GM12865 (cell line): ENCODE measurements at places on chromosomes 1 and 21.

GRCh38 chr1:33061834-33062233 lies 19.1 kb upstream of the AZIN2 start:
- DNase-seq = no peak

DNA sequence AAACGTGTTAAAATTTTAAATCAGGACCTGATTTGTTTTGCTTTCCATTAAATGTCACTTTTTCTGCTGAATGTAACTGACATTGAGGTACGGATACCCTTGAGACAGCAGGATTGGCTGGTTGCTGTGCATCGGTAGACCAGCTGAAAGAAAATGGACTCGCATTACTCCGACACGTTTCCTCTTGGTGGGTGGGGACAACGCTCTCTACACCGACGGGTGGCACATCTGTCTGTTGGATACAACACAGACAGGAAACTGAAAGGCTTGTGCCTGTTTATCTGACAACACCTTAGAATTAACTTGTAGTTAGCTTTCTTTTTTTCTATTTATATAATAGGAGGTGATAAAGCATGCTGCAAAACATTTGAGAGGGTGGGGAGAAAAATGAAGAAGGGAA lies 19.4 kb downstream of the PRPF38A start:
- DNase-seq = no peak

GRCh38 chr1:6352138-6352563 lies 41.4 kb downstream of the ACOT7 start:
- no peak for DNase-seq

DNA sequence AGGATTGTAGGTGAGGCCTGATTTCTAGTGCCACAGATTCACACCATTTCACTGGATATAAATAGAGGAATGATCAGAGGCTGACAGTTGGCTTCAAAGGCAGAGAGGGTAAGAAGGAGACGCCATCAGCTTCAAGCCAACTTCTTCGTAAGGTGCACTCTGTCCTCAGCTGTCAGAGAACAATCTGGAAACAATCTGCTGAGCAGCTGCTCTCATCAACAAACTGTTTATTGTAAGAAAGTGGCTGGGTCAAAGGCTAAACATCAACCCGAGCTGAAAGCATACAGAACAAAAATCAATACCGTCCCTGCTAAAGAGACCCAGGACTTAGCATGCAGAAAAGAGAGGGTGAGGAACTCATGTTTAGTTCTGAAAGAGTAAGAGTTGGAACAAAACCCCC lies 48.2 kb downstream of the HLCS start:
- DNase-seq = no peak

GRCh38 chr1:31717341-31717740 lies 13.5 kb upstream of the COL16A1 start:
- no peak for DNase-seq

- DNase-seq = no peak
These were observed 32.0 kb downstream of the DUSP10 start for GRCh38 chr1:221709854-221710253.

- DNase-seq = no peak
These were observed 37.1 kb downstream of the PLA2G4A start for GRCh38 chr1:186865857-186866256.

GRCh38 chr1:227883073-227883520 lies 64.6 kb downstream of the WNT9A start:
- DNase-seq = no peak

DNA sequence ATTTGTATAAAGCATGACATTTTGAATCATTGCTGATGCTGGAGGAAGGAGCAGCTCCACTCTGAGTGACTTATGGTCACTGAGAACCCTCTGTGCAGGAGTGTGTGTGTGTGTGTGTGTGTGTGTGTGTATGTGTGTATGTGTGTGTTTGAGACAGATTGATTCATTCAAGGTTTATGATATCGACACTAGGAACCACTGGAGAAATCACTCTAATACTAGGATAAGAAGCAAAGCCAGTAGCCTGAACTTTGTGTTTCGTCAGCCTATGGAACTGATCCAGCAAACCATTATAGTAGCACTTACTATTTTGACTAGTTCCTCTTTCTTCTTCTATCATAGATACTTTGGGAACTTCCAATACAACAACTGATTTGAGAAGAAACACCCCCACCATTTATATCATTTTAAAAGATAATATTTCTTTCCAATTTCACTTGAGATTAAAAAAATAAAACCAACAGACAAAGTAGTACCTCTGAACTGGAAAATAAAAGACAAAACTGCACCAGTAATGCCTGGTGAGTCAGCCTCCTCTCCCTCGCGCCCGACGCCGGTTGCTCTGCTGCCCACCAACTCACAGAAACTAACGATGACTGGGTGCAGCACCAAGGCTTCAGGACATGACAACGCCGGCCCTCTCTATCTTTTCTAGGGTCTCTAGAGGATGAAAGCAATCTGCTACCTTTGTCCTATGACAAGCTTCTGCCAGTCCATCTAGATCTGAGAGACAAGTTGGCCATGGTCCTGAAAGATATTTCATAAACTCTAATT lies 20.9 kb downstream of the SLAMF1 start:
- peak; percentile 58 for DNase-seq

DNA sequence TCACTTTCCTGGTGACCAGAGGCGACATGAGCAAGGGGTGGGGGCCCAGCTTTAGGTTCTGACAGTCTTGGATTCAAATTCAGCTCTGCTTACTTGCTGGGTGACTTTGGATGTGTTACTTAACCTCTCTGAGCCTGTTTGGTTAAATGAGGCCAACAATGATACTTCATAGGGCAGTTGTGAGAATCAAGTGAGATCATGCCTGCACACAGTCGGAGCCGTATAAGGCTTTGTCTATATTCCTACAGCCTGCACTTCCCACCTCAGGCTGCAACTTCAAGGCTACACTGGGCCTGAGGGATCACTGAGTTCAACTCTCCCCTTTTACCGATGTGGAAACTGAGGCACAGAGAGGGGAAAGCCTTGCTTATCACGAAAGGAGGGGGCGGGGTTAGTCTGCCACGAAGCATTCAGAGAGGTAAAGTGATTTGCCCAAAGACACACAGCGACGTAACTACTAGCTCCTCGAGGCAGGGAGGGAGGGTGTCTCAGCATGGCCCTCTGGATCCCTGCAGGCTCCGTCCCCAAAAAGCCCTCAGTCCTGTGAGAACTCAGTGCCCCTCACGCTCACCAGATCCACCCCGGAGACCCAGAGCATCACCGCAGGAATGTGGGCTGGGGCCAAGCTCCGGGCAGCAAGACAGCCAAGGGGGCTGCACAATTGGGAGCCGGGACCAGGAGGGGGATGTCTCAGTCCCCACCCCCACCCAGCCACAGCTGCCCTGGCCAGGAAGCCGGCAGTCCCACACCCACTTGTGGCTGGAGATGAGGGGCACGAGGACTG lies 25.0 kb downstream of the SDC3 start:
- DNase-seq = no peak

- no peak for DNase-seq
These were observed 17.0 kb upstream of the POU3F1 start for GRCh38 chr1:38063616-38064015.

DNA sequence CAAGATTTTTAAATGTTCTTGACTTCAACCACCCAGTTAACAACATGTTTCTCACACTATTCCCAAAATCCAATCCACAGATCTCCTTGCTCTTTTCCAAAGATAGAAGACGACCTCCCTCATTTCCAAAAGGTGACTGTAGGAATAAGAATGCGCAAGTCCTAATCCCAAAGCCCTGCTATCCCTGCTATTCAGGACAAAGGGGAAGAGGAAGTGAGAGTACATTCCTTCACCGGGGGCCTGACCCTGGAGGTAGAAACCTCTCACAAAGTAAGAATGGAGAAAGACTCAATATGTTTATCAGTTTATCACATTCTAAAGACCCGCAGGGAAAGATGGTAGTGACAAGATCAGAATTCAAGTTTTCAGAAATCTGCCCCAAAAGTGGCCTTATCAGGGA lies 55.7 kb downstream of the PLEKHA6 start:
- DNase-seq = no peak

- DNase-seq = no peak
These were observed 157.0 kb downstream of the RERE start for GRCh38 chr1:8660411-8660828.

- DNase-seq = no peak
These were observed 738.7 kb downstream of the LTN1 start for GRCh38 chr21:28253961-28254360.

GRCh38 chr21:31929548-31929947 lies 56.7 kb downstream of the HUNK start:
- DNase-seq = no peak

DNA sequence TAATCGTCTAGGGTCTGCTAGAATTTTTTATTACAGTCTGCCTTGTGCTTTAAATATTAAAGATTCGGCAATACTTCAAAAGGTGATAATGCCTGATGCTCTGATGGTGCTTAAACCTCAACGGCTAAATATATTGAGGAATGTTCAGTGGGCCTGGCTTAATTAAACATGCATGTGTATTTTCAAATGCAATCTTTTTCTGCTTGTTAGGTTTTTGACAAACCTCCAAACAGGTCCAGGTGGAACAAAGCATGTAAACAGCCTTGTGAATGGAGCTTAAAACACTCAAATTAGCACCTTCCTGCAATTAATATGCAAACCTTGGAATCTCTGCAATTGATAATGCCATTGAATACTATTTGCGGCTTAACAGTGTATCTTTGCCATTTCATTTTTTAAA lies 334.9 kb downstream of the BARHL2 start:
- DNase-seq = no peak

- DNase-seq = peak; percentile 26
These were observed 298.9 kb downstream of the KCNT2 start for GRCh38 chr1:196309386-196309785.

DNA sequence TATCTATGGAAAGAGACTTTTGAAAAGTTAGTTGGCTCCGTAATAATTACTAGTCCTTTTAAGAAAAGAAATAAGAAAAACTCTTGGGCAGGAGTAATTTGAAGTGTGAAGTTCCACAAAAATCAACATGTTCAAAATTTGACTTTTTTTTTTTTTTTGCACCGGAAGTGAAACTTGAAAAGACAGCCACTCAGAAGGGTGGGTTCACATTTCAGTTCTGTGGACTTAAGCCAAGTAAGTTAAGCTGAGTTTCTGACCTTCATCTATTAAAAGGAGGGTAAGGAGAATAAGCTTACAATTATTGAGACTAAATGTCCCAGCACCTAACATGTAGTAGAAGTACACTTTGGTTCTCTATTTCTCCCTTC lies 11.0 kb downstream of the RO60 start:
- DNase-seq = peak; percentile 65

DNA sequence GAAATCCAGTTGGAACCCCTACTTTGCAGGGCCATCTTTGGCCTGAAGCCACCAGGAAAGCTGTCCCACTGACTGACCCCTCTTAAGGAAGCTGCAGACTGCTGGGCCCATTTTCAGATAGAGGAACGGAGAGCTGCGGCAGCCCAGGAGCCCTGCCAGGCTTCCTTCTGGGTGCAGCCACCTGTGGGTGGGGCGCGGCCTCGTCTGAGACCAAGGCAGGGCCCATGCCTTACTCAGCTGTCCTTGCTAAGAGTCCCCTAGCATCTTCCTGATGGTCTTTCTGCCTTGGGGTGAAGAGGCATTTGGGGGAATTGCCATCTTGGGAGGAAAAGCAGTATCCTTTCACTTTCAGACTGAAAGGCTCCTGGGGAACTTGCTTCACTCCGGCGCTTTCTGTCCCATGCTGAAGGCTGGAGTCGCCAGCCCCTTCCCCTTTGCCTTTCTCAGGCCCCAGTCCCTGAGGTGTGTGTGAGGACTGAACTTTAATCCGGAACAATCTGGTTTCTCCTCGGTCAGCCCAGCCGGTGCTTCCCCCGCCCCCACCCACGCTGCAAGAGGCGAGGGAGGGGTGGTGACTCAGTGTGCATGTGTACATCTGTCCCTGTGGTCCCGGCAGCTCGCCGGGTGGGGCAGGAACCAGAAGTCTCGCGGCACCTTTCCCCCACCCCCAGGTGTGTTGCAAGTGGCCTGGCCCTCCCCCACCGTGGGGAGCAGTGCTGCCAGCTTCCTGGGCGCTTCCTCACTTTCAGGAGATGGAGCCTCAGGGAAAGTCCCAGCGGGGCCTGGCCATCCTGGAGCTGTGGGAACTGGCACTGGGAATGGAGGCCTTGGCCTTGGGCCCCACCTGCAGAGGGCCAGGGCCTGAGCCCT lies 5.1 kb downstream of the ZC3H12A start:
- peak; percentile 90 for DNase-seq

GRCh38 chr1:24704411-24705259 lies 40.6 kb upstream of the CLIC4 start:
- DNase-seq = no peak

GRCh38 chr1:44112486-44112885 lies 6.1 kb upstream of the KLF17 start:
- no peak for DNase-seq

DNA sequence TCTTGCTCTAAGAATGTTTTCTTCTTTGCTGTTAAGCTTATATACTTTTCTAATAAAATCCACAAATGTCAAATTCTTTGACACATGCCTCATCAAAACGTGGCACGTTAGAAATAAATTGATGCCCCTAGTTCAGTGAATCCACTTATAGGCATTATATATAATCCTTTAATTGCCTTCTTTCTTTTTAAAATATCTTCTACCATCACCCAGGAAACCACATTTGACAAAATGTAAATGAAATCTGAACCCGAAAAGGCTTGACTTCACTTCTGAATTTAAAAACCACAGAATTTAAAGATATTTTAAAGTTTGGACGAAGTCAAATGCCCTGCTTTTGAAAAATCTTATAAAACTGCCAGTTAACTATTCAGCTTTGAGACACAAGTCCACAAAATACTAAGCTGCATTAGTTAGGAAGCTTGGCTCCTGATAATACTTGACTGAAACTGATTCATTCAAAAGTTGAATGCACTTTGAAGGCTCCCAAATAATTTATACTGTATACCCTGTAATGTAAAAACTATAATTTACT lies 22.4 kb upstream of the KIFAP3 start:
- DNase-seq = no peak

DNA sequence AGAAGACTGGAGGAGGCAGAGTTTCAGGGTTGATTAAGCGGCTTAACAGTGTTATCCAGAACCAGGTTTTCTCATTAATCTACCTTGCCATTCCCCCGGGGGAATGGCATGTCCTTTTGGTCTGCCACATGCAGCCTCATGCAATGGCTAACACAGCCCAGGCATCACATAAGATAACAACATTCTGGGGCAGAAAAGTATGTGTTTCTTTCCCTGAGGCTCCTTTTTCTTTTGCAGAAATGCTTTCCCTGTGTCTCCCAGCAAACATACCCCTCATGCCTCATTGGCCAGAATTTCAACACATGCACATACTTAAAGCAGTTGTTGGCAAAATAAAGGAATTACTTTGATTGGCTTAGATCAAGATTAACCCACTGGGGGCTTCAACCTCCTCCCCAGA lies 98.6 kb downstream of the OMA1 start:
- DNase-seq = no peak
